Fibroblast of skin of abdomen (primary cell): ENCODE measurements at places on chromosomes 12 and 14.

DNA sequence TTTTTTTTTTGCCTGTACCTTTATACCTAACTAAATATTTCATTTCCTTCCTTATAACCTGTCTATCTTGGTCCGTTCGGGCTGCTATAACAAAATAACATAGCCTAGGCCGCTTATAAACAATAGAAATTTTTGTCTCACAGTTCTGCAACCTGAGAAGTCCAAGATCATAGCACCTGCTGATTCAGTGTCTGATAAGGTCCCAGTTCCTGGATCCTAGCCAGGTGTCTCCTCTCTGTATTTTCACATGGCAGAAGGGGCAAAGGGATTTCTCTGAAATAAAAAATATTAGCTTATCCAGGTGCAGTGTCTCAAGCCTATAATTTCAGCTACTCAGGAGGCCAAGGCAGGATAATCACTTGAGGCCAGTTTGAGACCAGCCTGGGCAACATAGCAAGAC is 1046.6 kb upstream of the USP15 start:
- no peak for DNase-seq

DNA sequence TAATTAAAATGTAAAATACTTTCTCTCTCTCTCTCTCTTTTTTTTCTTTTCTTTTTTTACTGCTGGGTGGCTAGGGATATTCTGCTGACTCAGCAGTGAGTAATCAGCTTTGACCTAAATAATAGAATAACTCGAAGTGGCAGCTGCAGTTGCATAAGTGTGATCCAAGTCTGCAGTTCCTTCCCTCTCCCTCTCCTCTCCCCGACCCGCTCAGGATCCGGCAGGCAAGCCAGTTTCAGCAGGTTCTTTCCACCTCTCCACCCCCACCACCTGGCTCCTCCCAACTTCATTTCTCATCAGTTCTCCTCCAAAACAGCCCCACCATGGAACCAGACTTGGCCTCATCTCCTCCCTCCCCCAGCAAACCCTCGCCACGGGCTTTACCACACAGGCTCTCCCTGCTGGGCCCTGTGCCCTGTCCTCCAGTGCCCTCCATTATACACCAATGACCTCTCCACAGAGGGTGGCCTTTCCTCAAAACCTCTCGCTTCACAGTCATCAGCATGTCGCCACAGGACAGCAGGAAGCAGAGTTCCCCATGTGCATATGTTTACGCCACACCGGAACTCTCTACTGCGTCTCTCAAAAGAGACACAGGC is 22.4 kb downstream of the SLC7A8 start:
- peak; percentile 87 for DNase-seq

DNA sequence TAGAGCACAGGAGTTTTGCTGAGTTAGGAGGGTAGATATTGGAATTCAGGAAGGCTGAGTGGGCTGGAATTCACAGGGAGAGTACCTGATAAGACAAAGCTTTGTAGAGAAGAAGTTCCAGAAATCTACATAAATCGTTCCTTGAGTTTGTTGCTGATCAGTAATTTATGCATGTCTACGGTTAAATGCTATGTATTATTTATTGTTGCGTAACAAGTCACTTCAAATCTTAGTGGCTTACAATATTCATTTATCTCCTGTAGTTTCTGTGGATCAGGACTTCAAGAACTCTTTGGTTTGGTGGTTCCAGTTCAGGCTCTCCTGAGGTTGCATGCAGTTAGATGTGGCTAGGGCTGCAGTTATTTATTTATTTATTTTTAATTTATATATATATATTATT is 7.8 kb downstream of the PUS7L start:
- no peak for DNase-seq

DNA sequence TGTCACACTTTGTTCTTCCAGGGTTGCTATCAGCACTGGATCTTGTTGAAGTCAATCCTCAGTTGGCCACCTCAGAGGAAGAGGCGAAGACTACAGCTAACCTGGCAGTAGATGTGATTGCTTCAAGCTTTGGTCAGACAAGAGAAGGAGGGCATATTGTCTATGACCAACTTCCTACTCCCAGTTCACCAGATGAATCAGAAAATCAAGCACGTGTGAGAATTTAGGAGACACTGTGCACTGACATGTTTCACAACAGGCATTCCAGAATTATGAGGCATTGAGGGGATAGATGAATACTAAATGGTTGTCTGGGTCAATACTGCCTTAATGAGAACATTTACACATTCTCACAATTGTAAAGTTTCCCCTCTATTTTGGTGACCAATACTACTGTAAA is 23.7 kb downstream of the VTI1B start:
- peak; percentile 76 for DNase-seq

GRCh38 chr14:60510951-60511599 is 2.1 kb downstream of the SIX6 start:
- no peak for DNase-seq

- DNase-seq: peak; percentile 97
Measured at GRCh38 chr12:76020731-76021672, 10.6 kb downstream of the PHLDA1 start.
